ENCODE measurements at places on chromosomes 6 and 20.

DNA sequence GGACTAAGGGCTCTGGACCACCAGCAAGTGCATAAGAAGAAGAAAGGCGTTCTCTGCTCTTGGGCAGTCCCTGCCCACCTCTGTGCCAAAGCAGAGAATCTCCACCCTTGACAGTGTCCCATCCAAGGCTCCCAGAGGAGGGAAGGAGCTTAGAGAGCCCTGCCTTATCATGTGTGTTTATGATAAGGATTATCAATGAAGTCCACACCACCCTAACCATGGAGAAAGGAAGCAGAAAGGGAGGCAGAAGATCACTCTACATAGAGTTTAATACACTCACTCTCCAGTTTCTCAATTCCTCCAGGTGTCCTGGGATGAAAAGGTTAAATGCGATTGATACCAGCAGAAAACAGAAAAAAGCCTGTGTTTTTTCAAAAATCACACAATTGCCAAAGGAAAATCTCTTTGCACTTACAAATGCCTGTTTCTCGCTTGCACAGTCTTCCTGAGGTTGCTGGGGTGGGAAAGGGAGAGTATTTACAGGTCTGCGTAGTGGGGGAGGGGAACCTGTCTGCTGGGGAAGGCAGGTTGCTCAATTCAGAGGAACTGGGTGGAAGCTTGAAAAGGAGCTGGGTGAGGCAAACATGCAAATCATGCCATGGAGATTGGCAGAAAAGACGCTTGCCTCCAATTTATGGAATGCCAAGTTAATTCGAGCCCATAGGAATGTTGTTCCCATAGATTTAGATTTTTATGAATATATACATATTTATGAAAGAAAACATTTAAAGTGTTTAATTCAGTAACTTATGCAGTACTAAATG, 104.0 kb downstream of the EYA2 start:
- DNase-seq: no peak

- no peak for DNase-seq
Measured at GRCh38 chr6:20416567-20417345, 15.1 kb downstream of the E2F3 start.

GRCh38 chr6:125201961-125202729, 48.6 kb downstream of the TPD52L1 start:
- no peak for DNase-seq

- no peak for DNase-seq
Measured at GRCh38 chr6:45448417-45449389, 71.0 kb upstream of the SUPT3H start.

- no peak for DNase-seq
Measured at GRCh38 chr6:86016567-86016966, 373.9 kb upstream of the SYNCRIP start.

DNA sequence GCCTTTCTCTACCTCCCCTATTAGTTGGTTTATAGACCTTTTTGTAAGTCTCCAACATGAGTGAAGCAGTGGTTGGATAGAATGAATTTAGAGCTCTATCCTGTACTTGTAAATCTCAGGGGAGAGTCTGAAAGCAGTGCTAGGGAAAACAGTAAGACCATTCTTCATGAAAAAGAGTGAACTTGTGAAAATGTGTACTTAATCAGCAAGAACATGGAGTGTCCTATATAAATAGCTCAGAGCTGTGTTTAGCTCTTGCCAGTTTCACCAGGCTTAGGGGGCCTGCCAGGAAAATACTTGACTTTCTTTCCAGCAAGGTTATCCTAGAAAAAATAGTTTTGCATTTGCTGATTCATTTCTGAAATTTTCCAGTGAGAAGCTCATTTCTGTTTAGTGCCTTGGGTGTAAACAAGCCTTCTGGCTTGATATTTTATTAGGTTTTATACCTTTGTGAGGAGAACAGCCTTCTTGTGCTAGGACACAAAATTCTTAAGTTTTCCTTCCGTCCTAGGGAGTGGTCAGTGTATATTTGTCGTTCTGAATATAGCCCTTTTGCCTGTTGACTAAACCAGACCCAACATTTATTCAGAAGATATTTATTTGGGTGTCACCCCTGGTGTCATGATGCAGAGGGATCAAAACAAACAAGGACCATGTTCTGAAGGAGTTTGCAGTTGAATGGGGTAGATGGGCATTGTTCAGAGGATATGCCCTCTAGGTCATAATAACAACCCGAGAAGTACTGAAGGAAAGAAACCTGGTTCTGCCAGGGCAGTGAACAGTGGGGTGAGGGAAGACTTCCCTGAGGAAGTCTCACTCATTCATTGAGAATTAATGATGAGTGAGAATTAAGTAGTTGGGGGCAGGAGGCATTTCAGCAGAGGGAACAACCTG, 7.6 kb downstream of the ARFGEF2 start:
- DNase-seq: no peak

DNA sequence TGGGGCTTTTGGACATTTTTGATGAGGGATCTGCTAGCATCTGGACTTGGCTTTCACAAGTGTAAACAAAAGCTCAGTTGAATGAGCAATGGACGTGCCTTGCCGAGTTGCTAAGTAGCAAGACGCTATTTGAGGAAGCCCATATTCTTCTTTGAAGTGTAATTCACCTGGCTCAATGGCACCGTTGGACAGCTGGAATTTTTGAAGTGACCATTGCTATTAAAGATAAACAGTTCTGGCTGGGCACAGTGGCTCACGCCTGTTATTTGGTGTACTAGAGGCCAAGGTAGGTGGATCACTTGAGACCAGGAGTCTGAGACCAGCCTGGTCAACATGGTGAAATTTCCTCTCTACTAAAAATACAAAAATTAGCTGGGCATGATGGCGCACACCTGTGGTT, 88.8 kb upstream of the SOX4 start:
- DNase-seq: no peak
